ENCODE measurements at places on chromosomes 13 and 19.

DNA sequence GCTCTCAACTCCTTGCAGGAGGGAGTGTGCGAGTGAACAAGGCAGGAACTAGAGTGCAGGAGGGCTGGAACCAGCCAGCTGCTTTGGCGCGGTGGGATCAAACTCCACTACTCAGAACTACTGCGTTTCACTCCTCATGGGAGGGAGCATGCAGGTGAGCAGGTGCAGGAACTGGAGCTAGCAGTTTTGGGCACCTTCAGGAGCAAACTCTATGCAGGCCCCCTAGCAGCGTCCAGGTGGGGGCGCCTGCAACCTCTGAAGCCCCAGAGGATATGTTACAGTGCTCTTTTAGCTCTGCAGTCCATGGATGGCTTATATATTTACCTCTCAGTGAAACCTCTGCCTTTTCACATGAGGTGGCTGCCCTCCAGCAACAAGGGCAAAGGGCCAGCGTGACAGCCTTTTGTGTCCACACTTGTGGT is 1303.4 kb downstream of the PCDH9 start:
- DNase-seq, result no peak

DNA sequence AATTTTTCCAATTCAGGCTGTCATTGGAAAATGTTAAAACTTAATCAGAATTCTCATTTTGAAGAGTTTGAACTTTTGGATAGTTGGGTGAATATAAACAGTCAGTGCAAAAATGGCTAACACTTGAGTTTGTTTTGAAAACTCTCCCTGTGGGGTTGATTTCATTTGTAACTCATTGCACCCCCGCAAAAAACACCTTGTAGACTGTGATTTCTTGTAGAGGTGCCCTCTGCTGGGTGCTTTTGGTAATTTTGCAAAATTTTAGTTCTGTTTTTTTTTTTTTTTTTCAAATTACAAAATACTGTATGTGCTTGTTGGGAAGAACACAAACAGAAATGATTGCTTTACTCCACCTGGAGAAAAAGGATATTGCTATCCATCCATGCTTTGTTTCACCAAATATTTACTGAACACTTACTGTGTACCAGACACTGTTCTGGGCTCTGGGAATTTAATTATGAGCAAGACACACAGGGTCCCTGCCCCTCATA is 28.2 kb upstream of the GPI start:
- DNase-seq, result peak; percentile 50

DNA sequence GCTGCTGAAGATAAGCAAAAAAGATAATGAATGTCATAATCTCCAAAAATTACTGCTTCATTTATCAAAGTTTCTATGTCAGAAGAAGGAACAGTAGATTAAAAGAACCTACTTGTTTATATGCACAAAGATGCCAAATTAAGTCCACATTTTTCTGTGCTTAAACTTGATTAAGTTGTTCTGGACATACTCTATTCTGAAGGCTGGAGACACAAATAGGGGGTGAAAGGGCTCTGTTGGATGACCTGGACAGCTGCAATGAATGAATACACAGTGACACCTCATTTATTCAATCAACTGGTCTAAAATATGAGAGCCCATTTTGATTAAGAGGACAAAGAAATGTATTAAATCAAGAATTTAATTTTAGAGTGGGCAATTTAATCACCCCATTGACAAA is 276.3 kb upstream of the PCDH9 start:
- no peak for DNase-seq

DNA sequence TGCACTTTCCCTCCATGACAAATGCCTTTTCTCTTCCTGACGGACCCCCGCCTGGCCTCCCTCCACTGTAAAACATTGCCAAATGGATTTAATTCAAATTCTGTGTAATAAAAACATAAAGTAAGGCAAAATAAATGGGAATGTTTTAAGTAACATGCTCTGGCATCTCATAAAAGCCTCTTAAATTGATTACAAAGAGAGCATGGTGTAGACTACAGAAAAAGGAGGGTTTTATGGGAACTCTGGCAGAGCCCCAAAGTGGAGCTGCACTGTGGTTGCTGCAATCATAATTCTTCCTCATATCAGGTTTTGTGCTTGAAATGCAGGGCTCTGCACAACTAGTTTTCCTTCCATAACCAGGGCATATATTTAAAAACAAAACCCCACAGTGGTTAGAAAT is 44.3 kb upstream of the SIAH3 start:
- DNase-seq, result no peak

GRCh38 chr19:1767464-1767933 is 14.2 kb downstream of the ONECUT3 start:
- DNase-seq, result peak; percentile 55

DNA sequence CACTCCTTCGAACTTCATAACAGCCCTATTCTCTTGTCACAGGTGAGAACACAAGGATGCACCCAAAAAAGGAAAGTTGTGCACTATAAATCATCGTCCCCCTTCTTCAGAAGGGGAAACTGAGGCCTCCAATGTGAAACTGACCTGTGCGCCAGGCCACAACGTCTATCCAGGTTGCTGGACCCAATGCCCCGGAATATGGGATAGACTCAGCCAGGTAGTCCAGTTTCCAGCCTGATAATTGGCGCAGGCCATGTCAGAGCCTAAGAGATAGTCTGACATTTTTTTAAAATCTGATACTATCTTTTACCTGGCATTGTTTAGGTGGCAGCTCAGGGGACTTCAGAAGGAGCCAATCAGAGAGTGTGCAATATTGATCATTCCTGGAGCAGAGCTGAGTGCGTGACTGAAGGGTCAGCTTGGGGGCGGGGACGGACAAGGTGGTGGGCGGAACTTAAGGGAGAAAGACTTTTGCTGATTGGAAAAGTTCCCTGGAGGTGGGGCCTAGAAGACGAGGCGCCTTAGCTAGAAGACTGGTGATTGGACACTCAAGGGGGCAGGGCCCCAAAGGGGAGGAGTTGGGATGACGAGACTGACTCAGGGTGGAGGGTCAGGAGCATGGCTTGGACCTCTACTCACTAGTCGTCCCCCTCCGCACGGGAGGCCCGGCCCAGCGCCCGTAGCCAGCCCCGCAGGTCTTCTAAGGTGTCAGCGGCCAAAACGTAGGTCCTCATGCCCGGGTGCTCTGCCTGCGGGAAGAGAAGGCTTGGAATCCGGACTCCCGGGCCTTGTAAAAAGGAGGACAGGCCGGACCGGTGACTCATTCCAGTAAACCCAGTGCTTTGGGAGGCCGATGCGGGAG is 8.5 kb downstream of the PLEKHA4 start:
- DNase-seq, result peak; percentile 60

DNA sequence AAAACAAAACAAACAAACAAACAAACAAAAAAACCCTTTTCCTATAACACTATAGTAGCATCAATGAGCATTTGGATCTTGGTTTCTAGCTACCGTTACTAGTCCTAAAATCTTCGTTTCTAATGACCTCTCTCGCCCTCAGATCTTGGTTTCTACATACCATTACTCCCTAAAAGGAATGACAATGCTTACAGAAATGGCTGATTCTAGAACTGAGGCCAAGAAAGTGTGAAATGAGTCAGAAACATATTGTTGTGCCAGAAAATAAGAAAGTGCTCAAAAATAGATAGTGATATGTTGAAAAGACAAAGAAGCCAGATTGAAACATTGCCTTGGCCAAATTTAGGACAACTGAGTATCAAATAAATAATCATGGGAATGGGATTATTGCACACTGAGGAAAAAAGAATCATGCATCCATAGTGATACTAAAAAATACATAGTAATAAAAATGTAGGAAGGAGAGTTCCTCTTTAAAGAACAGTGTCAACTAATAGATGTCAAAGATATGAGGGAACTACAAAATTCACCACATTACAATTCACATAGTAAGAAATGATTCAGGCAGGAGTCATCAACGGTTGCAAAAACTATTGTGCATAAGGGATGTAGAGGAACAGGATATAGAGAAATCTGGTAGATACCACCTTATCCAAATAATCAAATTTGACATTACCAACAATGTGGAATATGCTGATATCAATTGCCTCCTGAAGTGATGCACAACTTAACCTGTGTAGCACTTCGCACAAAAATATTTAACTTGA is 386.6 kb downstream of the DIAPH3 start:
- DNase-seq, result no peak

DNA sequence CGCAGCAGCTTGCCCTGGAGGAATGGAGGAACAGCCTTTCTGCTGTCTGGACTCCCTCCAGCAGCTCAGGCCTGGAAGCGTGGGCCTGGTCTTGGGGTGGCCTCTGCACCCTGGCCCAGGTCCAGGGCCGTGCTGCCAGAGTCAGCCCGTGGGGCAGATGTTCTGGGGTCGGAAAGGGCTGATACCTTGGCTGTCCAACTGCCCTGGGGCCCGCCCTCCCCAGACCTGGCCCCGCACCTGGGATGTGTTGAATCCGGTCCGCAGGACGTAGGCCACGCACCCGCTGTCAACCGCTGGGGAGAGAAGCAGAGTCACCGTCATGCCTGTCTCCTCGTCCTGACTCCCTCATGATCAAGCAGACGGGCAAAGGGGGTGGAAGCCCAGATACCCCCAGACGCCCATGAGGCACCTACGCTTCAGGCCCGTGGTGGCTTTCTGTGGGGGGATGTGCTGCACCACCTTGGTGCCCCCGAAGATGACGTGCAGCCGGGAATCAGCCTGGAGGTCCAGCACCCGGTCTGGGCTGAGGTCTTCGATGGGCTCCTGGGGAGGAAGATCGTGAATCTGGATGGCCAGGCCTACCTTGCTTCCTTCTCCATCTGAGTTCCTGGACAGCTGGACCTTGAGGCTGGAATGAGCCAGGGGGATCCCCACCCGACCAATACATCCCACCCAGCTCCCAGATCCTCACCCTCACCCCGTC is 7.7 kb downstream of the ATP13A1 start:
- DNase-seq, result no peak

- no peak for DNase-seq
Observed at GRCh38 chr19:45258862-45259261, 7.8 kb downstream of the MARK4 start.

GRCh38 chr19:13018035-13018914 is 23.0 kb downstream of the NFIX start:
- DNase-seq, result no peak

DNA sequence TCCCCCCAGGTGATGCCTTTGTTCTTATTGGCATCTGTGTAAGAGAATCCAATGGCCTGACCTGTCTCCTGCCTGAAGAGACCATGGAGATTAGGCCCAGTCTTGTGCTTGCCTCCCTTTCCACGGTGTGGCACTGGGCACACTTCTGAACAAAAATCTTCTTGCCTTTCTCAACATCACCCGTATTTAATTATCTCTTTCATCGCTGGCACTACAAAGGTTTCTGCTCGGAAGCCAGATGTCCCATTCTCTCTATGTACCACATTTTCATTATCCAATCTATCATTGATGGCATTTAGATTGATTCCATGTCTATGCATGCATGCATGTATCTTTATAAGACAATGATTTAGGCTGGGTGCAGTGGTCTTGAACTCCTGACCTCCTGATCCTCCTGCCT is 74.3 kb downstream of the SLC25A15 start:
- DNase-seq, result no peak

DNA sequence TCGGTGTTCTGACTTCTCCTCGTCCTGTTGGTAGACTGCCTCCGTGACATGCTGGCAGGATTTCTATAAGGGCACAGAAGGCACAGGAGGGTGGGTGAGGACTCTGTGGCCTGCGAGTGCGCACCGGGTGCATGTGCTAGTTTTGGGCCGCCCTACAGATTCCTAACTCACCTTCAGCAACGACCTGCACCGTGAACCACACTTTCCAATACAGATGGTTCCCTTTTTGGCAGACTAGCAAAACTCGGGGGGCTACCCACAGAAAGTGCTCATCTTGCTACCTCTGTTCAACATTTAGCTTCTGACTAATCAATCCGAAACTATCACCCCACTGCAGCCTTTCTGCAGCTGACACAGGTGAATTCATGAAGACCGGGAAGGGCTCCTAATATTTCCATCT is 14.1 kb upstream of the AMER2 start:
- no peak for DNase-seq

DNA sequence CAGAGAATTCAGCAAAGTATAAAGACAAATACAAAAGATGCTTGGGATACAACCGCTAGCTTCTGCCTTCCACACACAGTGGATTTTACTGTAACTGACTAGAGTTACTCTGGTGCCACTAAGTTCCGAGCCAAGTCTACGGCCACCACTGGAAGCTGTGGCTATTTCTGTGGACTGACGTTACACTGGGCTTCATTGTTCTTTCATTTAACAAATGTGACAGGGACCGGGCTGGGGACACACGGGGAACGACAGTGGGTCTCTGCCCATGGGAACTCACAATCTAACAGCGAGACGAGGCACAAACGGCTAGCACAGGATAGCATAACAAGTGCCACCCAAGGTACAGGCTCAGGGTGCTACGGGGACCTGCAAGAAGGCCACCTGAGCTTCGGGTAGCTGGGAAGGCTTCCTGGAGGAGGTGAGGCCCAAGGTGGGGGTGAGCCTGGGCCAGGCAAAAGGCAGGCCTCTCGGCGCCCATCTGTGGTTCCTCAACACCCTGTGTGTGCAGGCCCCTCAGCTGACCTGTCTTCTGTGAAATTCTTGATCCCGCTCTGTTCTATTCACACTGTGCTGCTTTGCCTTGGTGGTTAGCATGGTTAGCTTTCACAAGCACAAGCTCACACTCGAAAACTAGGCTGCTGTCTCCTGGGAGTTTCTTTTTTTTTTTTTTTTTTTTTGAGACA is 10.3 kb upstream of the IL4I1 start:
- DNase-seq, result no peak

GRCh38 chr13:25468325-25469168 is 96.8 kb downstream of the ATP8A2 start:
- no peak for DNase-seq

GRCh38 chr19:18427080-18427742 is 8.0 kb downstream of the SSBP4 start:
- no peak for DNase-seq

DNA sequence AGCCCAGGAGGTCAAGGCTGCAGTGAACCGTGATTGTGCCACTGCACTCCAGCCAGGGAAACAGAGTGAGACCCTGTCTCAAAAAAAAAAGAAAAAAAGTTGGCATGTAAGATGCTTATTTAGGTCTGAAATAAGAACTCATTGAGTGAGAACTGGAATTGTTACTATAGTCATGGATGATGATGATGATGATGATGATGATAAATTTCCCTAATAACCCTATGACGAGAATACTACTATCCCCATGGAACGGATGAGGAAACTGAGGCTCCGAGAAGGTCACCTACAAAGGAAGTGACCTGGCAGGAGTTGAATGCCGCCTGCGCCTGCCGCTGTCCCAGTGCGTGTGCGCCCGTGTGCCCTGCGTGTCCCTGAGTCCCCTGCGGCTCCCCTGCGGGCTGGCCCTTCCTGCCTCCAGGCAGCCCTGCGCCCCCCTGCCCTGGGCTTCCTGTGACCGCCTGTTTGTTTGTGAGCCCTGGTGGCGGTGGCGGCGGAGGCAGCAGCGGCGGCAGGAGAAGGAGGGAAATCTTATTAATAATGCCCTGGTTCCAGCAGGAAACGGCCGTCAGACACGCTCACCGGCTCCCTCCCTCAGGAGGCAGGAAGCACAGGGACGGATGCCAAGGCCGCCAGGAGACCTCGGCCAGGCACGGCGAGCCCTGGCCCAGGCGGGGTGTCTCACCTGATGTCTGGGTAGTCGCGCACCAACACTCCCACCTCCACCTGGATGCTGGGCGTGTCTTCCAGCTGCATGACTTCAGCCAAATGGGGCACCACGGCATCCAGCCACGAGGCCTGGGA is 29.6 kb downstream of the EXOC3L2 start:
- DNase-seq, result no peak

GRCh38 chr13:48969685-48970084 is 6.0 kb upstream of the FNDC3A start:
- no peak for DNase-seq

Measured in hematopoietic multipotent progenitor cell treated with erythropoietin and hydrocortisone succinate and interleukin-3 and kit ligand, for 17 days (in vitro differentiated cells).